ENCODE measurements at places on chromosomes 1 and 21.

- DNase-seq, result no peak
These were observed 51.3 kb downstream of the ABL2 start for GRCh38 chr1:179178183-179178582.

DNA sequence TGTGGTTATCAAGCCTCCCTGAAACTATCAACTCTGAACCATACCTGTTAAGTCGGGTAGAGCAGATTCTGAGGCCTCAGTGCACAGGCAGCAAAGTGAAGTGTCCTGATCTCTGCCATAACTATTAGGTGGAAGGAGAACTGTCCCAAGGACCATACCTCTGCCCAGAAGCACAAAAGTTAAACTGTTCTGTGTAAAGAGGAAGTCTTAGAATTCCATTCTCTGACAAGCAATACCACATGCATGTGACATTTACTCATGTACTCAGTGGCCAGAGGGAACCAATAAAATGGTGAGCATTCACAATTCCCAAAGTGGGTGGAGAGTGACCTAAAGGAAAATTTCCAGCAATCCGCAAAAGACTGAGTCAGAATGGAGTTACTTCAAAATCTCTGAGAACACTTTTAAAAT is 61.0 kb downstream of the TOR3A start:
- peak; percentile 89 for DNase-seq

GRCh38 chr1:77489910-77490309 is 192.5 kb downstream of the ZZZ3 start:
- no peak for DNase-seq

DNA sequence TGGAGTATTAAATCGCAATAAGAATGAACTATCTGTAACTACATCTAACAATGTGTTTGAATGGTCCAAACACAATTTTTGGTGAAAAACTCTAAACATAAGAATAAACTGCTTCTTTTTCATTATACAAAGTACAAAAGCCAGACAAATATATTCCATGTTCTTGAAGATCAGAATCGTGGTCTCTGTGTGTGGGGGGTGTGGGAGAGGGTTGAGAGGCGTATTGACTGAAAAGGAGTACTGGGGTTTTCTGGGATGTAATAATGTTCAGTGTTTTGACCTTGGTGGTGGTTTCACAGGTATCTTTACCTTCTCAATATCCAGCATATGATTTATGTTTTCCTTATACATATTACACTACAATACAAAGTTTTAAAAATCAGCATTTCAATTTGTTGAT is 764 bp upstream of the CFH start:
- DNase-seq, result no peak

- DNase-seq, result no peak
These were observed 602.9 kb upstream of the ADAMTS5 start for GRCh38 chr21:27569831-27570230.

GRCh38 chr1:226875641-226876295 is 5.4 kb downstream of the PSEN2 start:
- no peak for DNase-seq

GRCh38 chr21:40011371-40011770 is 144.1 kb downstream of the PCP4 start:
- no peak for DNase-seq

DNA sequence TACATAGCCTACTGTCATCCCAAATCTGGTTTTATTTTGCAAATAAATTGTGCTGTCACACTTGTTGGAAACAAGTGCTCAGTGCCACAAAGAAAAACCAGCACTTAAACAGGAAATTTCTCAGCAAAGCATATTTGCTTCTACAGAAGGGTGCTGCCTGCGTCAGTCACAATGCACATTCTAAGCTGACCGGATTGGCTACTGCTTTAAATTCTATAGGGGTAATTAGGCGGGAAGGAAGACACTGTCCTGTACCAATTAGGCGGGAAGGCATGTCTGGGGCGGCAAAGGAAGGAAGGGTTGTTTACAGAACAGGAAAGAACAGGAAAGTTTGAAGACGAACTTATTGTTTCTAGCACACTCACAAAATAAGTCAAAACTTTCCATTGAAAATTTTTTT is 2.8 kb downstream of the IFI16 start:
- DNase-seq, result peak; percentile 73

GRCh38 chr1:30194741-30195423 is 528.5 kb downstream of the MATN1 start:
- DNase-seq, result no peak

DNA sequence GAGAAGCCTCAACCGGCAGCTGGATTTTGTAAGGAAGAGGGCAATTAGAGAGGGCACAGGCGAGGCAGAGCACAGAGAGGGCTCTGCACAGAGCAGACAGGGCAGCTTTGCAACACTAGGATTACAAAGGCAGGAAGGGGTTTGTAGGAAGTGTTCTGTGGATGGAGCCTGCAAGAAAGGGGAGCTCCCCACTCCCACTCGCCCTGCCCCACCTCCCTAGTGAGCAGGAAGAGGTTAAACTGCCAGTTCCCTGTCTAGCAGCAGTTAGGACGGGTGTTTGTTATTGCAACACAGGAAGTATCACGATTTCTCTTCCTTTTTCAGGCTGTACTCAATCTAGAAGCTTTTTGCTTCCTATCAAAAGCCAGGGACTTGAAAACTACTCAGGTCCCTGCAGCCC is 63.3 kb upstream of the LRRC8D start:
- no peak for DNase-seq

DNA sequence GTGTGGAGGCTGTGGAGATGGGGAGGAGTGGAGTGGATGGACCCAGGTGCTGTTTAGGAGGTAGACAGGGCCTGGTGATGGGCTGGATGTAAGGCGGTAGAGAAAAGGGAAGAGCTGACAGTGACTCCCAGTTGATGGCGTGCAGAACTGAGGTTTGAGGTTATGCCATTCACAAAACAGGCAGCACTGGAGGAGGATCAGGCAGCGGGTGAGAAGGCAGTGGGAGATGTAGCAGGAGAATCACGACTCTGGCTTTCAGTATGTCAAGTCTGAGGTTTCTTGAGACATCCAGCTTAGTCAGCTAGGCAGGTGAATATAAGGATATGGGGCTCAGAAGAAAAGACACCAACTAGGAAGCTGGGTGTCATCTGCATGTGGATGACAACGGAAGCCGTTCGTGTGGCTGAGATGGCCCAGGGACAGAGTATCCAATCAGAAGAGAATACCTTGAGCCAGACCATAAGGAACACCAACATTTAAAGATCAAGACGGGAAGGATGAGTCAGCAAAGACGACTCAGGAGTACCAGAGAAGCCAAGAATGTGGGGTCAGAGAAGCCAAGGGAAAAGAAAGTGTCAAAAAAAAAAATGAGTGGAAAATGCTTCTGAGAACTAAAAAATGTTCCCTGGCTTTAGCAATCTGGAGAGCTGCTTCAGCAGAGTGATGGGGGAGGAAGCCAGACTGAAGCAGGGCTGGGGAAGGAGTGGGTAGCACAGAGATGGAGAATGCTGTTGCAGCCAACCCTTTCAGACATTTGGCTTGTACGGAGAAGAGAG is 15.2 kb downstream of the LRRN2 start:
- no peak for DNase-seq

GRCh38 chr1:56533197-56533596 is 46.2 kb downstream of the PLPP3 start:
- no peak for DNase-seq

GRCh38 chr1:151998611-151999362 is 5.1 kb upstream of the S100A10 start:
- DNase-seq, result no peak

GRCh38 chr1:39754906-39755504 is 16.1 kb downstream of the OXCT2 start:
- no peak for DNase-seq

- DNase-seq, result no peak
These were observed 44.0 kb downstream of the ETS2 start for GRCh38 chr21:38849776-38850175.
